HS-27A (cell line): ENCODE measurements at places on chromosomes 4 and X.

GRCh38 chrX:154459832-154460231 lies 1.8 kb downstream of the PLXNA3 start:
- DNase-seq: no peak

DNA sequence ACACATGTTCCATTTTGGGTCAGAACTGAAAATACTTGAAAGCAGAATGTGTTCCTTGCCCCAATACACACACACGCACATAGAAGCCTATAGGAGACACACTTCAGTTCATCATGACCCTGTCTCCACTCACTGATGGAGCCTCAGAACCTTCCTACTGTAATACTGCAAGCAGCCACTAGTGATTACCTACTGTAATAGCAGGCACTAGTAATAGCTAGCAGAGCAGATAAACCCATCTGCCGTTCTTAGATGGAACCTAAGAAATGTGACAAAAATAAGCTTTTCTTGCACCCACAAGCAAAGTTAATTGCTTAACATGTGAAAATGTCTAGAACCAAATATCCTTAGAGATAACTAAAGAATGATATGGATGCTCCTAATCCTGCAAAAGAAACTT lies 13.6 kb downstream of the AMTN start:
- DNase-seq: no peak

DNA sequence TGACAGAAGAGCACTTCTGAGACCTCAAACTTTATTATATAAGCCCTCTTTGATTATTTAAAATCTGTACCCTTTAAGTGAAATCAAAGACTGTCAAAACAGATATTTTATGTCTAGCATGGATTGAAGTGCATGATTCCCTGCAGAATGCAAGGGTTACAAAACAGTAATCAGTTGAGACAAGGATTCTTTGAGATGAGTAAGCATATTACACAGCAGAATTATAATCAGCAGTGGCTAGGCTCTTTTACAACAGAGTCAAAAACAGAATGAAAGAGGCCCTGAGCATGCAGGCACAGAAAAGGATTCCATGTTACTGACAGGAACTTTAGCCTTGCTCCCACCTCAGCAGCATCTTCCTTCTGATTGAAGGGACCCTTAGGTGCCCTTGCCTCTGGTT lies 487.9 kb upstream of the GALNT7 start:
- no peak for DNase-seq

GRCh38 chr4:71184195-71184781 lies 154.5 kb upstream of the SLC4A4 start:
- peak; percentile 27 for DNase-seq

GRCh38 chr4:168257768-168258167 lies 60.8 kb downstream of the DDX60 start:
- no peak for DNase-seq

GRCh38 chrX:117701050-117701449 lies 415.6 kb downstream of the KLHL13 start:
- DNase-seq: no peak

DNA sequence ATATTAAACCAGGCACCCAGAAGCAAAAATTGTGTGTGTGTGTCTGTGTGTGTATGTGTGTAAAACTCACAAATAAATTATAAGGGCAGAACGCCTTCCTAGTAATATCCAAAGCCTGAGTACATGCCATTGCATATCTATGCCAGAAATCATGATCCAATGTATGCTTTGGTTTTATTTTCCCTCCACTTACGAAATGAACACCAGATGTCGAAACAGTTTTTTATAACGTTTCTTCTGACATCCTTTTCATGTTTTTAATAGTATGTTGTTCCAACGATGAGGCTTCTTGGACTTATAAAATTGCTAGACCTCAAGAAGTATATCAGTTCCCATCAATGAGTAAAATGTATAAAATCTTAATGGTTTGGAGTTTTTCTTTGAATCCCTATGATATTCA lies 55.4 kb downstream of the KCNIP4 start:
- no peak for DNase-seq

DNA sequence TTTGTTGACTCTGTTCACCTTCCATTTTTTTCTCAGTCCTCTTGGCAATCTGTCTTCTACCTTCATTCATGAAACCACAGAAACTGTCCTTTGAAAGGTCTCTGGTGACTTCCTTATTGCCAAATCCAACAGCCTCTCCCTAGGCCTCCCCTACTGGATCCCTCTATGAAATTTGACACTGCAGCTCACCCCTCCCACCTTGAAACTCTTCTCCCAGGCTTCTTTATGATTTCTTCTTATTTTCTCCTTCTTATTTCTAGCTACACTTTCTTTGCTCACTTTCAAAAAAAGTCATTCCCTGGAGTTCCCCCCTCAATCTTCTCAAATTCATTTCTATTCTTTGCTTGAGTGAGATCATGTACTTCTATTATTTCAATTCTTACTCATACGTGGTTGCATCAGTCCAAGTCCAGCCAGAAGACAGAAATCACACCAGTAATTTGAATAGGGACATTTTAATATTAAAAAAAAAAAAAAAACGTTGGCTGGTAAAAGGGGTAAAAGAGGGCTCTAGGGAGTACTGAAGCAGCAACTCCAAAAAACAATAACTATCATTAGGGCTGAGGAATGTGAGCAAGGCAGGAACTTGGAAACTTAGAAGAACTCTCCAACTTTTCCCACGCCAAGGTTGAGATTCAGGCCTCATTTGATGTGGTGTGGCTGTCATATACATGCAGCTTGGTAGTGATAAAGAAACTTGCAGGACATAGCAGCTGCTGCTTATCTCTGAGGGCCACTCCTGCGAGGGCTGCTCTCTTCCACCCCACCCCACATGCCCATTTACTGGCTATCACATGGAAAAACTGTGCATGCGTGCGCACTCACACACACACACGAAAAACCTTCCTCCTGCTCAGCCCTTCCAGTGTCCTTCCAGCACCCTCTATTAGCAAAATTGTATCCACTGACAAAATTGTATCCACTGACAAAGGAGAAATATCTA lies 169.8 kb upstream of the GALNT7 start:
- no peak for DNase-seq
